ENCODE measurements at places on chromosomes 5 and 9.

DNA sequence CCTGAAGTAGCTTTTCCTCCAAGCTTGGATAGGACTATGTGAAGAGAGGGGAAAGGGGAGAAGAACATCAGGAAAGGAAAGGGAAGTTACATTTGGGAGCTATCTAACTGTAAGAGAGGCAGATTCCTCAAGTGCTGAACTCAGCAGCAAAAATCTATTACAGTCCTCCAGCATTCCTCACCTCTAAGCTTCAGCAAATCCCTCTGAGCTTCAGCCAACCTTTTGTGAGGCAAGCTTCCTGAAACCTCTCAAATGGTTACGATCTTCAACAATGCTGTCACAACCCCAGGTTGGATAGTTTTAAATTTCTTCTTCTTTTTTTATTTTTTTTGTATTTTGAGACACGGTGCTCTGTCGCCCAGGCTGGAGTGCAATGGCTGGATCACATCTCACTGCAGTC lies 2.5 kb upstream of the RNF38 start:
- no peak for DNase-seq

DNA sequence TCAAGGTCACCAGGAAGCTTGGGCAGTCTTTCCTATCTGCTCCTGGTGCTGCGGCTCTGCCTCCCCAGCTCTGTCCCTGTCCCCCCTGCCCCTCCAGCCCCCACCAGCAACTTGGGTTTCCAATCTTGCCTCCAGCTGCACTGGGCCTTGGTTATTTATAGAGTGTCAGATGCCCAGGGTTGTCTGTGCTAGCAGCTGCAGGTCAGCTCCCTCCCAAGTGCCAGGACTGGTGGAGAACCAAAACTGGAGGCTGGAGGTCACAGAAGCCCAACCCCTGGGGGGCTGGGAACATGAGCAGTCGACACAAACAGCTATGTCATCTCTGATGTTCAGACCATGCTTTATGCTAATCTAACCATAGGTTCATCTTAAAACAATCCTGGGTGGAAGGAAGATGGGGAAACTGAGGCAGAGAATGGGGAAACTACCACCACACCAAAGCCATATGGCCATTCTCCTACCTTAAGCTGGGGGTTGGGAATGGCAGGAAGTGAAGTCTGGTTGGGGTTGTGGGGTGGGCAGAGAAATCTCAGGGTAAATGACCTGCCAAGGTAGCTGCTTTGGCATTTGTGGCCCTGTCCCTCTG lies 1.7 kb downstream of the TPM2 start:
- DNase-seq: no peak

- no peak for DNase-seq
Observed at GRCh38 chr9:100084128-100084453, 14.7 kb downstream of the ERP44 start.

GRCh38 chr5:31131381-31131891 lies 62.0 kb upstream of the CDH6 start:
- no peak for DNase-seq

DNA sequence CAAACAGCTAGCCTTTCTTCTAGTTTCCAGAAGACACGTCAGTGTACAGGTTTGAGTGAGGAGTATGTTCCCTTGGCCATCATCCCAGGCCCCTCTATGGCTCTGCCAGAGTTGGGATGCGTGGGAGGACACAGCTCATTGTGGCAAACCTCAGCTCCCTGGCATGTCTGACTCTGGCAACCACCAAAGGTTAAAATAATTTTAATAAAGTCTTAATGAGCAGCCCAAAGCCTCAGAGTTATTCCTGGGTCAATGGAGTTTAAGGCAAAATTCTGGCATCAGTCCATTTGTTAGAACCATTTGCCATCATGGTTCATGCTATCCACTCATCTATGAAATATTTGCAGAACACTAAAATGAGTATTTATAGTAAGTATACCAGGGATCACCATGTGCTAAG lies 79.8 kb upstream of the PAPPA start:
- DNase-seq: no peak

- no peak for DNase-seq
Observed at GRCh38 chr5:61435368-61435767, 103.3 kb downstream of the ZSWIM6 start.

Data from LNCaP clone FGC (cell line).